ENCODE measurements at places on chromosomes 16 and 17.

- H3K27me3 ChIP-seq: peaks cover 31% of the 10 kb centered on the region
- no peaks in the 10 kb centered on the region for H3K36me3 ChIP-seq
- H3K27ac ChIP-seq: no peak overlapping the region
- H3K4me1 ChIP-seq: peaks cover 13% of the 10 kb centered on the region
Observed at GRCh38 chr17:27245230-27245696, 48.7 kb upstream of the WSB1 start.

DNA sequence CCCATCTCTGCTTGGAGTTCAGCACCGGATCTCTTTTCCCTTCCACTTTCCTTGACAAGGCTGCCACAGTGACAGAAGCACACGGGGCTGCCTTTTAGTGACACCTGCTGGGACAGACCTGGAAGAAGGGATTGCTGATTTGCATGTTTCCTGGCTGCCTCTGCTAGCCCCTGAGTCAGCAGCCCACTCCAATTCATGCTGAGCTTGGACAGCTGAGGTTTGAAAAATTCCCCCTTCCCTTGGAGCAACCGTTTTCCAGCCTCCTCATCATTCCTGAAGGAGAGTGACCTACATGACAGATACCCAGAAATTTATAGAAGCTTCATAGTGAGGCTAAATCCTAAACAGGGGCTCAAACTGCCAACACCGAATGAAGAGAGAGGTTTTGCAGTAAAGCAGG, 18.8 kb upstream of the RBL2 start:
- H3K4me3 ChIP-seq: no peak overlapping the region
- H3K27ac ChIP-seq: no peak overlapping the region
- DNase-seq: no peak
- peaks cover 10% of the 10 kb centered on the region for H3K4me1 ChIP-seq
- no peaks in the 10 kb centered on the region for H3K36me3 ChIP-seq

DNA sequence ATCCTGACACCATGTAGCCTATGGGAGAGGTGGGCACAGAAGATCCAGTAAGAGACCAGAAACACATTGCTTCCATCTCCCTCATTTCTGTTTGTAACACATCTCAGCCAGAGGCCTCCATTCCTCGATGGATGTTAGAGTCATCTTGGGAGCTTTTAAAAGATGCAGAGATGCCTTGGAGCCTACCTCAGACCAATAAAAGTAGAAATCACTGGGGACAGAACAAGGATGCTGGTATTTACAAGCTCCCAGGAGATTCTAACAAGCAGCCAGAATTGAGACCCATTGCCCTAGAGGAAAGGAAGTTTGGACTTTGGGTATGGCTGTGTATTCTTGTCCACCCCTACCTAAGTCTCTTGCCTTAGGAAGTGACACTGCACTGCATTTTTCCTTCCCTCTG, 40.8 kb downstream of the HS3ST3A1 start:
- no peaks in the 10 kb centered on the region for H3K4me1 ChIP-seq
- H3K27ac ChIP-seq: no peak overlapping the region
- DNase-seq: no peak
- H3K36me3 ChIP-seq: no peaks in the 10 kb centered on the region
- H3K4me3 ChIP-seq: no peak overlapping the region

GRCh38 chr16:56354746-56355145, 70.6 kb downstream of the AMFR start:
- peaks cover 3% of the 10 kb centered on the region for H3K36me3 ChIP-seq
- H3K27ac ChIP-seq: no peak overlapping the region
- peaks cover 35% of the 10 kb centered on the region for H3K4me1 ChIP-seq
- peak; percentile 22 for DNase-seq
- H3K27me3 ChIP-seq: no peaks in the 10 kb centered on the region

DNA sequence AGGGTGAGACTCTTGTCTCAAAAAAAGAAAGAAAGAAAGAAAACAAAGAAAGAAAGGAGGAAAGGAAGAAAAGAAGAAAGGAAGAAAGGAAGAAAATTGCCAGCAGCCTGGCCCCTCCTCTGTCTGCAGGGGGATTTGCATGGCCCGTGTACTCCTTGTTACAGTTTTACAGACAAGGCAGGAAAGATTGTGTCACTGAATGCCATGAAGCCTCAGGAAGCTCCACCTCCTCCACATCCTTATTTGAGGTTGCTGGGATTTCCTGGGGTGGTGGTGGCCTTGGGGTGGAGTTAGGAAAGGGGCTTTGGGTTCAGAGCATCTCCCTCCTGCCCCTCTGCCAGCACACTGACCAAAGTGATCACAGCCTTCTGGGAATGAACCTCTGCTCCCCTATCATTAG, 23.6 kb downstream of the CFAP20 start:
- DNase-seq: no peak
- no peak overlapping the region for H3K4me3 ChIP-seq
- no peaks in the 10 kb centered on the region for H3K36me3 ChIP-seq
- no peaks in the 10 kb centered on the region for H3K27me3 ChIP-seq
- no peaks in the 10 kb centered on the region for H3K4me1 ChIP-seq

GRCh38 chr16:83517398-83517797, 290.4 kb upstream of the HSBP1 start:
- DNase-seq: no peak
- H3K4me3 ChIP-seq: no peak overlapping the region
- no peaks in the 10 kb centered on the region for H3K36me3 ChIP-seq
- no peaks in the 10 kb centered on the region for H3K27me3 ChIP-seq

- H3K4me3 ChIP-seq: no peak overlapping the region
- no peaks in the 10 kb centered on the region for H3K27me3 ChIP-seq
- H3K4me1 ChIP-seq: peaks cover 45% of the 10 kb centered on the region
- H3K36me3 ChIP-seq: peaks cover 54% of the 10 kb centered on the region
- DNase-seq: no peak
- no peak overlapping the region for H3K27ac ChIP-seq
Observed at GRCh38 chr17:60514500-60514899, 11.5 kb downstream of the APPBP2 start.

GRCh38 chr16:4404247-4404966, 12.0 kb downstream of the CORO7 start:
- H3K36me3 ChIP-seq: peaks cover 91% of the 10 kb centered on the region
- peaks cover 2% of the 10 kb centered on the region for H3K4me1 ChIP-seq
- H3K4me3 ChIP-seq: no peak overlapping the region
- no peak overlapping the region for H3K27ac ChIP-seq

- no peaks in the 10 kb centered on the region for H3K4me1 ChIP-seq
- DNase-seq: no peak
- peaks cover 10% of the 10 kb centered on the region for H3K36me3 ChIP-seq
- H3K27me3 ChIP-seq: no peaks in the 10 kb centered on the region
Observed at GRCh38 chr17:55038291-55038690, 69.7 kb downstream of the STXBP4 start.

GRCh38 chr16:46833460-46833800, 2.5 kb upstream of the C16orf87 start:
- no peak overlapping the region for H3K4me3 ChIP-seq
- H3K27ac ChIP-seq: no peak overlapping the region
- no peak for DNase-seq
- H3K4me1 ChIP-seq: peaks cover 22% of the 10 kb centered on the region
- no peaks in the 10 kb centered on the region for H3K27me3 ChIP-seq

DNA sequence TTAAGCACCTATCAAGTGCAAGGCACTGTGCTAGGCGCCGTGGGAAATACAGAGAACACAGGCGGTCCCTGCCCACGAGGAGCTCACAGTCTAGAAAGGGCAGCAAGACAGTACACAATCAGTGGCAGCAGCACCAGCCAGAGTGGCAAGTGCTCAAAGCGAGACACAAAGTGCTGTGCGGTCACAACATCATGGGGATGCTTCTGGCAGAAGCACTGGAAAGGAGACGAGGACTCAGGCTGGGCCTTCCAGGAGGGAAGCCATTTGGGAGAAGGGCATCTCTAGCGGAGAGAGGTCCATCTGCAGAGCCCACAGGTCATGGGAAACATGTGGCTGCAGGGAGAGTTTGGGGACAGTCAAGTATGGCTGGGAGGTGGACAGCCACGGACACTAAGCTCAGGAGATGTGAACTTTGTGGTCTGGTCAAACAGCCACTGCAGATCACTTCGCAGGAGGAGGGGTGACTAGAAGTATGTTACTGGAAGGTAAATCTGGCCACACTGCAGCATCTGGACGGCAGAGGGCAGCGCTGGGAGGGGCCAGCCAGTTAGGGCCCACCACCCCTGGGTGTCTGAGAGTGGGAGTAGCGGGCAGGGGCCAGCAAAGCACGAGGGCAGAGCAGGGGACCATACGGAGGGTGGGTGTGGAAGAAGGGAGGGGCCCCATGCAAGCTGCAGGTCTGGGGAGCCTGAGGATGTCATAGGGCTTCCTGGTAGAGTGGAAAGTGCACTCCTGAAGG, 71.1 kb downstream of the N4BP1 start:
- DNase-seq: no peak
- peak overlapping the region; percentile 67 for H3K27ac ChIP-seq
- H3K27me3 ChIP-seq: no peaks in the 10 kb centered on the region
- peaks cover 30% of the 10 kb centered on the region for H3K4me1 ChIP-seq

DNA sequence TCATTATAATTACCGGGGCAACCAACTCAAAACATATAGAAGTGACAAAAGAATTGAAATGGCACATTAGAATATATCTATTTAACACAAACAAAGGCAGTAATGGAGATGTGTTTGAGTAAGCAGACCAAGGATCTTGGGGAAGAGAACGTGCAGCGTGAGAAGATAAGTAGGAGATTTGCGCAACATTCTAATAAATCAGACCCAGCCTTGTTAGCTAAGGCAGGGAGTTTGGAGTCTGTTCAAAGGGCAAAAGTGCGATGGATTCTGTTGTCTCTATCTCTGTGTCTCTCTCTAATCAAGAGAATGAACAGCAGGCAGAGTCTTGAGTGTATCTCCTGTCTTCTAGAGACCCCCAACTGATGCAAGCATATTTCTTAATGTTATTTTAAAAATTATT, 55.0 kb upstream of the FA2H start:
- H3K36me3 ChIP-seq: no peaks in the 10 kb centered on the region
- H3K4me1 ChIP-seq: peaks cover 2% of the 10 kb centered on the region

- no peak for DNase-seq
- H3K36me3 ChIP-seq: peaks cover 2% of the 10 kb centered on the region
- no peaks in the 10 kb centered on the region for H3K27me3 ChIP-seq
- no peak overlapping the region for H3K27ac ChIP-seq
- peaks cover 19% of the 10 kb centered on the region for H3K4me1 ChIP-seq
- no peak overlapping the region for H3K4me3 ChIP-seq
Observed at GRCh38 chr17:60315650-60316049, 76.3 kb downstream of the USP32 start.

DNA sequence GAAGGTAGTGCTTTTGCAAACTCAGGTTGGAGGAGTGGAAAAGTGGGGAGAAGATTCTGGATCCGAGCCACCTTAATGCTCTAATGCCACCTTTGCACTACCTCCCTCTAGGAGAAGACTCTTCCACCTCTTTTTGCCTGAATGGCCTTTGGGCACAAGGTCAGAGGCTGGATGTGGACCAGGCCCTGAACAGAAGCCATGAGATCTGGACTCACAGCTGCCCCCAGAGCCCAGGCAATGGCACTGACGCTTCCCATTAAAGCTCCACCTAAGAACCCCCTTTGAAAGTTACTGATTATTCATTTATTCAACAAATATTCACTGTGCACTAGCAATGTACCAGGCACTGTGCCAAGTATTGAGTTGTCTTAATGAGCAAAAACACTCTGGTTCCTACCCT, 3.2 kb downstream of the SHBG start:
- no peaks in the 10 kb centered on the region for H3K36me3 ChIP-seq
- no peak for DNase-seq
- no peak overlapping the region for H3K27ac ChIP-seq

DNA sequence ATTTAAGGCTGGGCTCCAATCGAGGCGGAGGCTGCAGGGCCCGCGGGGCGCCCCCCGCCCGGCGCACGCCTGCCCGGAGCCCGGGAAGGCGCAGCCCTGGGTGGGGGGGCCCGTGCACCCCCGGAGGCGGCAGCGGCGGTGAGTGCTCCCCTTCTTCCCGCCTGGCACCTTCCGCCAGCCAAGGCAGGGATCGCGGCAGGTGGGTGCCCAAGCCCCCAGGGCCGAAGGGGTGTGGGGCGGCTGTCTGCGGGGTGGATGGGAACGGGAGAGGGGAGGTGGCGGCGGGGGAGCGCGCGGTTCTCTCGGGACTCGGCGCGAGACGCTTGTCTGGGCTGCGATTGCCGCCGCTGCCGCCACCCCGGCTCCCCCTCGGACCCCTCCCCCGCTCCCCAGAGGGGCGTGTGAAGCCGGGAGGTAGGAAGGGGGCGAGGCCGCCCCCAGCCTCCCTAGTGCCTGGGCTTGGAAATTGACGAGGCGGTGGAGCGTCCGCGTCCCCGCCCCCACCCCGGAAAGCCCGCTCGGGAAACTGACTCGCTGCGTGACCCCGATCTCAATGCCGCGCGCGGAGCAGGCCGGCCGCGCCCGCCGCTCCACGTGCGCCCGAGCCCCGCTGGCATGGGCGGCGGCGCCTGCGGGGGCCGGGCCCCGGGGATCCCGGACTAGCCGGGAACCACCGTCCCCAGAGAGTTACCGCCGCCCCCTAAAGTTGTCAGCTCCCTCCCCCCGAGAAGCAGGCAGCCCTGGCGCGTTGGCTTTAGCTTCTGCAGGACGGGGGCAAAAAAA, 231.5 kb downstream of the MRTFB start:
- H3K4me3 ChIP-seq: peak overlapping the region; percentile 72
- DNase-seq: peak; percentile 59
- H3K27ac ChIP-seq: no peak overlapping the region

- H3K4me3 ChIP-seq: no peak overlapping the region
- H3K36me3 ChIP-seq: no peaks in the 10 kb centered on the region
- peaks cover 10% of the 10 kb centered on the region for H3K27me3 ChIP-seq
- no peak for DNase-seq
Observed at GRCh38 chr16:10822702-10823101, 4.1 kb upstream of the TVP23A start.

Measured in activated T-cell treated with anti-CD3 and anti-CD28 coated beads, Interleukin-2, amount 50 U/mL, for 24 hours (primary cell).